Inflammatory macrophage (primary cell): ENCODE measurements at places on chromosomes 3 and 15.

DNA sequence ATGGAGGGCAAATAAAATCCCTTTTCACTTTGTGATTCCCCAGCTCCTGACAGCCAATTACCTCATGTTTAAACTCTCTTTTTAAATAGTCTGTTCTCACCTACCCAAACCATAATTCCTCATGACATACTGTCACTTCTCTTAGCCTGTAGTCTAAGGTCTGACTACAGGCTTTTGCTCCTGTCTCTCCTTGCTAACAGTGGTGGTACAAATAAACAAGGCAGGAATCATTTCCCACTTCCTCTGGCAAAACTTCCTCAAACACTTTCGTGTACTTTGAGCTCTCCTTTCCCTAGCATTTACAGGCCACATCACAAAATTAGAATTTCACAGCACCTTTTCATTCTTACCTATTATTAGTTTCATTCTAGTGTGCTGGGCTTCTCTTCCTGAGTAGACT is 51.8 kb downstream of the ATP8B4 start:
- DNase-seq = no peak

DNA sequence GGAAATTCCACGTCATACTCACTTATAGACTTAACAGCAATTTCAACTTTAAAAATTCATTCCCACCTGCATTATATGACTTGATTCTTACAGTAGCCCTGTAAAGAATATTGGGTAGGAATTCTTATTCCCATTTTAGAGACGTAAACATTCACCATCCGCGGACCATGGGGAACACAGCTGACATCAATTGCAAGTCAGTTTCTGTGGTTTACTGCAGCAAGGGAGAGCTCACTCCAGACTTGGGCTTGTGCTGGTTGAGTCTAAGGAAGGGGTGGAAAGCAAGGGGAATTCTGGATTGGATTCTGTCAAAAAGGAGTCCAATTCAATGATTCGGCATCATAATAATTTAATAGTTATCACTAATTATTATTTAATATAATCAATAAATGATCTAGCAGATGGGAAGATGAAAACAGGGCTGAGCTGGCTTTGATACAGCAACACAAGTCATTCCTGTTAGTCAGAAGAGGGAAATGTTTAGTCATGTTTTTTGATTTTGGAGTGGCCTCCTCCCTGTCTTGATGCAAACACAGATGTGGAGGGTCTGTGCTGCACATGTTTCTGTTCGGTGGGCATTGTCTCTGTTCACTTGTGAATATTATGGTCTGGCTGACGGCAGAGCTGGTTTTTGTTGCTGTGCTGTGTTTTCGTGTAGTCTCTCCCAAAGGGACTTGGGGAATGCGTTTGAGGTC is 9.7 kb downstream of the LIPC start:
- no peak for DNase-seq

- DNase-seq = no peak
These were observed 22.7 kb upstream of the PAQR5 start for GRCh38 chr15:69275933-69276560.

- no peak for DNase-seq
These were observed 107.2 kb upstream of the RGMA start for GRCh38 chr15:93196135-93196670.

DNA sequence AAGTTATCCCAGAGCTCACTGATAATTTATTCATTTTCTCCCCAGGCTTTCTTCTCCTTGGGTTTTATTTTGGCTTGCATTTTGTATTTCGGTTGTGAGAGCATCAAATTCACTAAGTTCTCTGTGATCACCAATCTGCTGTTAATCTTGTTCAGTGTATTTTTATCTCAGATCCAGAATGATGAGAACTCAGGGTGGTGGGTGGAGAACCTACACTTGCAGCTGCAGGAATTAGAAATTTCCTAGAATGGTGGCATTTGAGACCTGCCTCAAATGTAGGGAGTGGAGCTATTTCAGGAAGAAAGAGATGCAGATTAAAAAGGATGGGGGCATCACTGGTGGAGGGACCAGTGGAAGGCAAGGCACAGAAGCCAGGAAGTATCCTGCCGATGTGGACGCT is 129.6 kb downstream of the OPA1 start:
- no peak for DNase-seq

DNA sequence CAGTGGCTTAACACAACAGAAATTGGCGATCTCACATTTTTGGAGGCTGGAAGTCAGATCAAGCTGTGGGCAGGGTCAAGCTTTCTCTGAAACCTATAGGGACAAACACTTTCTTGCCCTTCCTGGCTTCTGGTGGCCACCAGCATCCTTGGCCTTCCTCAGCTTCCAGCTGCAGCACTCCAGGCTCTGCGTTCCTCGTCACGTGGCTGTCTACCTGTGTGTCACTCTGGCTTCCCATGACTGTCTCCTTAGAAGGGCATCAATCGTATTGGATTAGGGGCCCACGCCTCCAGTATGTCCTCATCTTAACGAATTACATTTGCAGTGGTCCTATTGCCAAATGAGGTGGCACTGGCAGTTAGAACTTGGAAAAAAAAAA is 25.8 kb downstream of the DNASE1L3 start:
- DNase-seq = no peak

GRCh38 chr3:44222337-44222736 is 19.3 kb upstream of the TOPAZ1 start:
- no peak for DNase-seq

- DNase-seq = peak; percentile 71
These were observed 23.5 kb upstream of the LRTM1 start for GRCh38 chr3:54951405-54951804.

GRCh38 chr3:71984843-71985613 is 200.1 kb upstream of the PROK2 start:
- peak; percentile 92 for DNase-seq

- DNase-seq = no peak
These were observed 327.5 kb downstream of the UACA start for GRCh38 chr15:70435872-70436271.

DNA sequence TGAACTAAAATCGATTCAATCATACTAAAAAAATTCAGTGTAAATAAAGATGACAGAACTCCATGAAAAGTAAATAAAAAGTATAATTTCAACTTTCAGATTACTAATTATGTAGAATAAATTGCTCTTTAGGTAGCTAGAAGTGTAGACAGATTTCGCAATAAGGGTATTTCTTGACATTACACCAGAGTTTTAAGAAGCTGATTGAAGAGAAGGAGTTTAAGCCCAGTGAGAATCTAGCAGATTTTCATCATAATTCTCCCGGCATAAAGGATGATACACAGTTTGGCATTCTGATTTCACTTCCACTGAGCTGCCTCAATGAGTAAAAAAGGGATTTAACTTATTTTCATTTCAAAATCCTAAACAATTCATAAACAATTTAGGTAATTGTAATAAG is 259.2 kb downstream of the NEK10 start:
- no peak for DNase-seq

DNA sequence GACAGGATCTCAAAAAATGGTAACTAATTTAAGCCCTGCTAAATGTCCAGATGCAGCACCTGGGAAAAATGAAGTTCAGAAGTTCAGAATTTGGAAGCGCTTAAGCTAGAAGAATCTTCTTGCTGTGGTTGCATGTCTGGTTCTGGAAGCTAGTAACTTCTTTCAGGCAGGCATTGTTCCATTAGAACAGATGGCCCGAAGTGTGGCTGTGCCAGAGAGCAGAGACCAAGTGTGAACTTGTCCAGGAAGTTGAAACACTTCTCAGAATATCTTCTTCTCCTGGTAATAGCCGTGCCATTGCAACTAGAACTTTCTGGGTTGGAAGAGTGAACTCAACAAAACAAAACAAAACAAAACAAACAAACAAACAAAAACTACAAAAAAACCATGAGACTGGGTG is 80.0 kb downstream of the MITF start:
- no peak for DNase-seq

- no peak for DNase-seq
These were observed 220.1 kb downstream of the TBC1D2B start for GRCh38 chr15:77857419-77857818.

GRCh38 chr3:156170571-156170970 is 50.2 kb downstream of the KCNAB1 start:
- no peak for DNase-seq

- DNase-seq = no peak
These were observed 54.2 kb downstream of the FLNB start for GRCh38 chr3:58062472-58062871.

GRCh38 chr3:154829929-154830328 is 250.2 kb upstream of the MME start:
- DNase-seq = no peak

DNA sequence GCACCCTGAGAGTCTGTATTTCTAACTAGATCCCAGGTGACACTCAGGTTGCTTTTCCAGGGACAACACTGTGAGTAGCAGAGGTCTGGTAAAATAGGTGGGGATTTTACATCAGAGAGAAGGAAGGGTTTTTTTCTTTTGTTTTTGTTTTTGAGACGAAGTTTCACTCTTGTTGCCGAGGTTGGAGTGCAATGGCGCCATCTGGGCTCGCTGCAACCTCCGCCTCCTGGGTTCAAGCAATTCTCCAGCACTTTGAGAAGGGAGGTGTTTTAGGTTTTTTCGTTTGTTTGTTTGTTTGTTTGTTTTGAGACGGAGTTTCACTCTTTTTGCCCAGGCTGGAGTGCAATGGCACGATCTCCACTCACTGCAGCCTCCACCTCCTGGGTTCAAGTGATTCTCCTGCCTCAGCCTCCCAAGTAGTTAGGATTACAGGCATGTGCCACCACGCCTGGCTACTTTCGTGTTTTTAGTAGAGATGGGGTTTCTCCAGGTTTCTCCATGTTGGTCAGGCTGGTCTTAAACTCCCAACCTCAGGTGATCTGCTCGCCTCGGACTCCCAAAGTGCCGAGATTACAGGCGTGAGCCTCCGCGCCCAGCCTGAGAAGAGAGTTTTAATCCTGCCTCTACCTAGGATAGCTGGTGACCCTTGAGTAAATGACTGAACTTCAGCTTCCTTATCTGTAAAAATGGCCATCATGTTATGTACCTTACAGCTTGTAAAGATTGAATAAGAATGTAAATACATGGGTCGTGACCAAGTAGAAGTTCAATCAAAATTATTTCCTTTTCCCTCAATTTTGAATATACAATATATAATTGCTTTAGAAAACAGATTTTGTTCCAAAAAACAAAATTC is 95.9 kb upstream of the FNDC3B start:
- no peak for DNase-seq

GRCh38 chr3:126677862-126678503 is 23.1 kb upstream of the TXNRD3 start:
- no peak for DNase-seq

DNA sequence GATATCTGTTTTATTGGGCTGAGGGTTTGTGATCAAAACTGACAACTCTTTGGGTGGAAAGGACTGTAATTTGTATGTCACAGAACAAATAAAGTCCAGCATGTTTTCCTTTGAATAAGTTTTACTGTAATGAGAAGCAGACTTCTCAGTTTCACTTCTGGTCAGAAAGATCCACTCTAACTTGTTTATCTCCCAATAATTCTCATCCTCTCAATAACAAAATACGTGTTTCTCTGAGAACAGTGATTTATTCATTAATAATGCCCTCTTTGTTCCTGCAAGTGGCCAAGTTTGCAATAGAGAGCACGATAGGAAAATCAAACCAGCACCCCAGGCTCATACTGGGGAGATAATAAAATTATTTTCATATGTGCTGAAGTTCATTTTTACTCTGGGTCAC is 190.6 kb downstream of the CNTN3 start:
- DNase-seq = no peak

DNA sequence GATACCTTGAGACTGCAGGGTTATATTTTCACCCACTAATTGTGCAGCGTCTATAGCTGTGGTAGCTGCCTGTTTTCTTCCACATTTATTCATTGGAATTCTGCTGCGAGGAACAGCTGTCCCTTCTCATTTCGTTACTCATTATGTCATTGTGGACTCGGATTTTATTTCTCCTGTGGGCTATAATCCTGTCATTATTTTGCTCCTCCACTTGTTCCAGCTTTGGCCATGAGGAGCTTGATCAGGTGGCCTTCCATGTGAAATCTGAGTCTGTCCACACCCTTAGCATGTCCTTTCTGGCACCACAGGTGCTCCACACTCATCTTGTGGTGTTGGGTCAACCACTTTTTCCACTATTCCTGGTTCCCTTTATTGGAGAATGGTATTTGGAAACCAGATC is 14.8 kb downstream of the LYSMD4 start:
- no peak for DNase-seq

GRCh38 chr15:84762840-84763572 is 14.6 kb downstream of the ZNF592 start:
- DNase-seq = no peak

DNA sequence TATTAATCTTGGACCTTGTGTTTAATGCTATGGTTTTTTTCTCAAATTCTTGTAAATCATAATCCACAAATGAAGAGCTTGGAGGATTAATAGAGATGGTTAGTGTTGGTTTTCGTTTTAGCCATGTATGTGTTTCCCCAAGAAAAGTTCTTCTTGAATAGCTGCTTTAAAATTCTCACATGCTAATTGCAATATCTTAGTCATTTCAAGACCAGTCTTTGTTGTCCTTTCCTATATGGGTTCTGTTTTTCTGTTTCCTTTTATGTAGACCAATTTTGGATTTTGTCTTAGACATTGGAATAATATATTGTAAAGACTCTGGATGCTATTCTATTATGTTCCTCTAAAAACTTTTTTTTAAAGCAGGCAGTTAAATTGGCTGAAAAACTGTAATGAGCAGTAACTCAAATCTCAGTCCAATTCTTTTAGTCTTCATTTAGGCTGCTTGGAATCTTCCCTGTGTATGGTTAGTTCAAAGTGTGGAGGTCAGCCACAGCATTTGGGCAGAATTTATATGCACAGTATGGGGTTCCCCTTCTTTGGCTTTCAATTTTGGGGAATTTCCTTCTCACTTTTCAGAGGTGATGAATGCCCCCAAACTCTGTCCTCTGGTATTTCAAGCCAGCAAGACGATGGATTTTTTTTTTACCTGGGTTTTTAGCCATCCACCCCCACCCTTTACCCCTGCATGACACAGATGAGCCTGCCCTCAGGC is 39.1 kb upstream of the DNAJC13 start:
- no peak for DNase-seq

DNA sequence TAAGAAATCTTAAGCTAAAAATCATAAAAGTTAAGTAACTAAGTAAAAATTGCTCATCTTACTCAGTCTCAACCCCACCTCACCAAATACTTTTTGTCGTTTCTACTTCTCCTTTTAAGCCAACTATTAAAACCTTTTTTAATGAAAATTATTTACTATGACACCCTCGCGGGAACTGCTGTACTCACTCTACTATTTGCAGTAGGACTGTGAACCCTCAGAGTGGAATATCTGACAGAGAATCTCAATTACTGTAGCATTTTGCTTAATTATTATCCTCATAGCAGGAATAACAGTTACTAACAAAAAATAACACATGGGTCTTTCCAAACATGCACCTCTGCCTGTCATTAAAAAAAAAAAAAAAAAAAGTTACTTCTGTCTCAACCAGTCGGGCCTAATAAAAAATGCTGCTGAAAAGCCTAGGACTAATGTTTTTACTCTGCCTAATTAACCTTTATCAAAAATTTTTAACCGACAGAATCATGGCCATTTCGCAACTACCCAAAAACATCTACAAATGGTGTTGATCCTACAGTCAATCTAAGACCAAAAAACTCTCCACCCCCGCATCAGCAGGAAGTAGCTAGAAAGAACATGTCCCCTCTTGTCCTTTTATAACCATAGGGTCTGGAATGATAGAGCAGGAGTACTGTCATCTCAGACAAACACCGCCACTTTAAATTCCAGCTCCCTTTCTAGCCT is 10.2 kb downstream of the ALDH1L1 start:
- no peak for DNase-seq
